NCI-H774 (cell line): ENCODE measurements at places on chromosomes 5 and 9.

GRCh38 chr5:62341783-62342475 lies 35.9 kb downstream of the KIF2A start:
- no peak for DNase-seq

- DNase-seq, result no peak
These were observed 63.6 kb downstream of the CCDC192 start for GRCh38 chr5:127766676-127767335.

DNA sequence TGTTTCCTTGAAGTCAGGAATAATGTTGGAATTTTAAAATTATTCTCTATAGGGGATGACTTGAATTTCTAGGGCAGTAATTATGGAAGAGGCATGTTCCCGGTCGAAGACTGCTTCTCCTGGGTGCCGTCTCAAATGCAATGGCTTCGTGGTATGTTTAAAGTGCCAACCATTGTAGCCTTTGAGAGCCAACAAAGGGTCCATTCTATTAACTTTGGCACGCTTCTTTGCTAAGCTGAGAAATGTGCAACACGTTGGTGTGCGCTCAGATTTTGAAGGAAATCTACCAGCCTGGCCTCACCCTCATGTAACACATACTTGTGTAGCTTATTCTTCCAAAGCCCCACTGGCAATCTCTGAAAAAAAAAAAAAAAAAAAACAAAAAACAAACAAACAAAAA lies 221.2 kb upstream of the ANKH start:
- no peak for DNase-seq

GRCh38 chr9:129666575-129666974 lies 1.1 kb downstream of the PRRX2 start:
- no peak for DNase-seq

GRCh38 chr5:65647941-65648340 lies 23.1 kb downstream of the SHLD3 start:
- no peak for DNase-seq

- no peak for DNase-seq
These were observed 6.8 kb upstream of the APBA1 start for GRCh38 chr9:69678843-69679538.

DNA sequence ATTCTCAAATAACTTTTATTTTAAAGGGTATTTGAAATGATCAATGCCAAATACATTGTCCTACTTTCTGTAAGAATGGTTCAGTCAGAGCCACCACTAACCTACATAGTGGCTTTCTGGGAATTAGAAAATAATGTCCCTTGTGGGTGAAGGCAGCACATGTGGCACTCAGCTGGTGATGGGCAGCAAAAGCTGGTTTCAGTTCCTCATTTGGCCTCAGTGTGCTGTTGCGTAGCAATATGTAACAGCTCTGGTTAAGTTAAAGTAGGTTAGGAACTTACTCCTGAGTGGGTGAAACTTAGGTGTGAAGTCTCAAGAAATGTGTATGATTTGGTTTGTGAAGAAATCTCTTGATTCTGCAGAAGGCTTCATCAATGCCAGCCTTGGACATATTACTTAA lies 99.6 kb upstream of the SPEF2 start:
- DNase-seq, result no peak

GRCh38 chr5:118863345-118863744 lies 125.0 kb downstream of the DTWD2 start:
- DNase-seq, result no peak

GRCh38 chr5:145598184-145598583 lies 237.0 kb downstream of the PRELID2 start:
- peak; percentile 29 for DNase-seq

GRCh38 chr5:149959406-149960236 lies 937 bp upstream of the SLC26A2 start:
- no peak for DNase-seq

- no peak for DNase-seq
These were observed 253.1 kb downstream of the PDE4D start for GRCh38 chr5:59640411-59640810.

GRCh38 chr5:56825222-56825824 lies 10.0 kb downstream of the MAP3K1 start:
- DNase-seq, result no peak

- no peak for DNase-seq
These were observed 58.3 kb downstream of the NRG2 start for GRCh38 chr5:139984816-139985215.

DNA sequence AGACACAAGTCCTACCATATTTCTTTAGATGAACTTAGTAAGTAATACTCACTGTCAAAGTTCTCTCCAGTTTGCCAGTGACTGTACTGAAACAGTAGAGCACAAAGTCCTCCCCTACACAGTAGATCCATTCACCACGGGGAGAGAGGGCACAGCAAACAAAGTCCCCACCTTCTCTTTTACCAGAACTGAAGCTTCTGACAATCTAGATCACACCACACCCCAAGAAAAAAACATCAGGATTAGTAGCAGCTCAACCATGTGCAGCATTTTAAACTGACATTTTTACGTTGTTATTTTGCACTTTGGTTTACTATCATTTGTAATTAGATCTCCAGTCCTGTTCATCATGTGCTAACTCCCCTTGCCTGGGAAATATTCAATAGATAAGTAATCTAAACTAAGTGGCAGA lies 23.0 kb downstream of the DNAJA1 start:
- DNase-seq, result no peak

- no peak for DNase-seq
These were observed 1038.6 kb upstream of the DMAC1 start for GRCh38 chr9:8838136-8838535.

DNA sequence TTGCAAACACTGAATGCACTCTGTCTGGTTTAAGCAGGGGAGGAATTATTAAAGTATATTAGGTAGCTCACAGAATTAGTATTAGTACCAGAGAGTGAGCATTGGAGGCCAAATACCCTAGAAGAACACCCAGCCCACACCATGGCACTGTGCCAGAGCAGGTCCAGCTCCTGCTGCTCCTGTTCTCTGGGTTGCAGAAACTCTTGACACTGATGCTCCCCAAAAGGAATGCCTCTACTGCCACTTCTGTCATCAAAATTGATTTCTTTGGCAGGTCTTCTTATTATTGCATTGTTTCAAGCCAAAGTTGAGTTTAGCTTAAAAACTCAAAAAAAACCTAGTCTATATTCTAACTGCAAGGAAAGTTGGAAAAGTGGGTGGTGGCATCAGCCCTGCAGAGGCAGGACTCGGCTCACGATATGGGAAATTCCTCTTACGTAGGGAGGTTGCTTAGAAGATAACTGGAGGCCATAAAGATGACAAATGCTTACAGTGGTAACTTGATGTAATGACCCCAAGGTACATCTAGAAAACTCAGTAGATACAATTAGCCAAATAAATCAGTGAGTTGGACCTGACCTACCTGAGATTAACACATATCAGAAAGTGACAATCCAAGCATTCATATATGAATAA lies 123.4 kb downstream of the CD180 start:
- DNase-seq, result no peak

DNA sequence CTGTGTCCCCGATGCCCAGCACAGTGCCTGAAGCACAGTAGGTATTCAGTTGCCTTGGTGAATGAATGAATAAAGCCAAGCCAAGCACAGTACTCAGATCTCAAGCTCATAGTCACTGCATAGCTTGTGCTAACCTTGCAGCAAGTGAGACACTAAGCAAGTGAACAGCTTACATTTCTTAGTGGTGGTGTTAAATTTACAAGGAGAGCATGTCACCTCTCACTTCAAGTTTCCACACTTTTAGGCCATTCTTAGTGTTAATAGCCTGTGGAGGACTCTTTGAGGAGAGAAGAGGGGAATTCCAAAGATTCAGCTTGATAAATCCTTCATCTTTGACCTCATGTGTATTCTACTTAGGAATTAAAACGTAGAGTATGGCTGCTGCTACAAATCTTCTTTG lies 104.7 kb downstream of the C9orf152 start:
- DNase-seq, result no peak

GRCh38 chr5:73295921-73296320 lies 122.9 kb downstream of the TMEM174 start:
- DNase-seq, result no peak

DNA sequence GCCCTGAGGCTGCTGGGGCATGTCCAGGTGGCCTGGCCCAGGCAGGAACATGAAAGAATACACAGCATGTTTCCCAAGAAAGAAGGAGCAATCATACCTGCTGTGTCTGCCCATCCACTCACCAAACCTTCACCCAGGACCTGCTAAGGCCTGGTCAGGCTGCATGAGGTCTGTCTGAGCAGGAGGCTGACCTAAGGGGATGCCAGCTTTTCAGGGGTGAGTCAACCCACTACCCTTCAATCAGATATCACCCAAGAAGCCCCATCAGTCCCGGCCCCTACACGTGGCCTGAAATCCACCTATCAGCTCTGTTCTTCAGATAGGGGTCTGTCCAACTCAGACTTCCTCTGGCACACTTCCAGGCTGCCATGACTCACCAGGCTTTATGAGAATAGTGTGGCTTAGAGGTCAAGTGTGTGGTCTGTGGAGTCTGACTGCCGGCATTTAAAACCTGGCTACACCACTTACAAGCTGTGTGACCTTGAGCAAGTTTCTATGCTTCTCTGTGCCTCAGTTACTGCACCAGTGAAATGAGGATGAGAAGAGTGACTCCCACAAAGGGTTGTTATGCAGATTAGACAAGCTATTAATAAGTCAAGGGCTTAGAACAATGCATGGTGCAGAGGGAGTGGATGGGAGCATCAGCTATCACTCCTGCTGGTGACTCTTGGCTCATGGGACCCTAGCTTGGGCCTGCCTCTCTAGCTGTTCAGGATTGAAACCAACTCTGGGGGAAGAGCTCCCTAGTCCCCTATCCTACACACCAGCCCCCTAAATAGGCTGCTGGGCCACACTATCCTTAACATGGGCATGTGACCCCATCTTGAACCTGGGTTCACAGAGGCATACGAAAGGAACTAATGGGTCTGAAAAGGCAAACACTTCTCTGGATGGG lies 130.3 kb downstream of the PAX5 start:
- DNase-seq, result no peak

DNA sequence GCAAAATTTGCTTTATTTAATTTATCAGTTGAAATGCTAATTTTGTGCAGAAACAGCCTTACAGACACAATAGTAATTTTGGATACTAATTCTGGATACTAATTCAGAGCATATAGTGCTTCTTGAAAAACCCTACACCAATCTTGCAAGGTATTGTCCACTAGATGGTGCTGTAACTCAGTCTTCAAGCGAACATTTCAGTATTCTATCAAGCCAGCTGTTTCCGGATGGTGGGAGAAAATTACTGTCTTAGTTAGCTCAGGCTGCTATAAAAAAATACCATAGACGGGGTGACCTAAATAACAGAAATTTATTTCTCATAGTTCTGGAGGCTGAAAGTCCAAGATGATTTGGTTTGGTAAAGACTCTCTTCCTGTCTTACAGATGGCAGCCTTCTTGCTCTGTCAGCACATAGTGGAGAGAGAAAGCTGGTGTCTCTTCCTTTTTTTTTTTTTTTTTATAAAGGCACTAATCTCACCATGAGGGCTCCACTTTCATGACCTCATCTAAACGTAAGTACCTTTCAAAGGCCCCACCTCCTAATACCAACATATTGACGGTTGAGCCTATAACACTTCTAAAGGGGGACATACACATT lies 1306.5 kb upstream of the CDH9 start:
- peak; percentile 64 for DNase-seq

GRCh38 chr5:2029206-2029605 lies 146.5 kb upstream of the IRX4 start:
- no peak for DNase-seq

DNA sequence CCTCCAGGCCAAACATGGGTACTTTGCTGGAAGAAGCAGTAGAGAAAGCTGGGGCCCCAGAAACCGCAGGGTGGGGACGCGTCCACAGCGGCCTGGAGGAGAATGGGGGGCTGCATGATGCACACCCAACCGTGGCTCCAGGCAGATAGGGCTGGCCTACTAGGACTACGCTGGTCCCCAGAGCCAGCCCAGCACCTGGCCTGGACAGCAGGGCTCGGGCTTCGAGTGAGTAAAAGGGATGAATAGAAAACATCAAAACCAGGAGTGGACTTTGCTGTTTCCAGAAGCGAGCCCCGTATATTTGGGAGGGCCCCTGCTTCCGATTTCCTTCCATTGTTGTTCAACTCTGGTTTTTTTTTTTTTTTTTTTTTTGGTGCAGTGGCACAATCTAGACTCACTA lies 30.7 kb downstream of the DBH start:
- DNase-seq, result no peak

DNA sequence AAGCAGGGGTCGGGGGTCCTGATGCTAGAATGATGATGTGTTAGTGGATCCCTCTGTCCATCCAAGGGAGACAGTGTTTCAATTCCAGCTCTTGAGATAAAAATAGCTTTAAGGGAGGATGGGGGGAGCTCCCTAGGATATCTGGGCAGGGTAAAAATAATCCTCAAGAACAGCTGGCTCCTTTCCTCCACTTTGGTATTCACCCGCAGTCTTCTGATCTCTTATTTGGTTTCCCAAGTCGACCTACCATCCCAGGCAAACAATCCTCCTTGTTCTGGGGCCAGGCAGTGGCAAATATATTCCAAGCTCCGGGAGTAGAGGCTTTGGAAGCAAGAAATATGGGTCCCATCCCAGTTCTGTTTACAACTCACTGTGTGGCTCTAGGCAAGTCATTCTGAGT lies 14.5 kb upstream of the COL27A1 start:
- DNase-seq, result no peak

DNA sequence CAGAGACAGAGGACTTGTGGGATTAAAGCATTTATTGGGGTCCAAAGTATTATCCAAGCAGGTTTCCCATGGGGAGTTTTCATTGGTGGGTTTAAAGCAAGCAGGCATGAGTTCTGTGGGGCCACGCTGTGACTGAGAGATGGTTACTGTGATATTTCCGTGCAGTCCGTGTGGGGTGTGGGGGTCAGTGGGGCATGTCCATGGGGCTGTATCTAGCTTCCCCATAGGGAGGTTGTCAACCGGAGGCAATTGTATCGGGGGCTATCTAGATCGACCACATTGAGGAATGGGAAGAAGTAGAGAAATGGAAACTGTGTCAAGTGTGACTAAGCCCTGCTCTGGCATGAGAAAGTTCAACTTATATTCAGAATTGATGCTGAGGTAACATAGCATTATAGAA lies 7.1 kb upstream of the RPS23 start:
- DNase-seq, result no peak

GRCh38 chr9:125906144-125906543 lies 159.0 kb downstream of the PBX3 start:
- DNase-seq, result no peak

GRCh38 chr5:169934990-169935389 lies 45.3 kb downstream of the INSYN2B start:
- no peak for DNase-seq
